Esophagus squamous epithelium (tissue), 5 donors: ENCODE measurements at places on chromosomes 2 and 18. TPM values are rescaled to one million over a fixed set of nuclear protein-coding genes. Genes with fewer than 3 reads are reported as not detected.
A peak's percentile ranks its signal among the peaks of the same experiment; 100 is the strongest.

CNPPD1 gene
- total RNA-seq = 49.8 TPM

ATP6V1B1 gene
- 1.2 TPM for total RNA-seq

RAD51AP2 gene
- 0.19 TPM for total RNA-seq

ADGRF3 gene
- 0.41 TPM for total RNA-seq

DNA sequence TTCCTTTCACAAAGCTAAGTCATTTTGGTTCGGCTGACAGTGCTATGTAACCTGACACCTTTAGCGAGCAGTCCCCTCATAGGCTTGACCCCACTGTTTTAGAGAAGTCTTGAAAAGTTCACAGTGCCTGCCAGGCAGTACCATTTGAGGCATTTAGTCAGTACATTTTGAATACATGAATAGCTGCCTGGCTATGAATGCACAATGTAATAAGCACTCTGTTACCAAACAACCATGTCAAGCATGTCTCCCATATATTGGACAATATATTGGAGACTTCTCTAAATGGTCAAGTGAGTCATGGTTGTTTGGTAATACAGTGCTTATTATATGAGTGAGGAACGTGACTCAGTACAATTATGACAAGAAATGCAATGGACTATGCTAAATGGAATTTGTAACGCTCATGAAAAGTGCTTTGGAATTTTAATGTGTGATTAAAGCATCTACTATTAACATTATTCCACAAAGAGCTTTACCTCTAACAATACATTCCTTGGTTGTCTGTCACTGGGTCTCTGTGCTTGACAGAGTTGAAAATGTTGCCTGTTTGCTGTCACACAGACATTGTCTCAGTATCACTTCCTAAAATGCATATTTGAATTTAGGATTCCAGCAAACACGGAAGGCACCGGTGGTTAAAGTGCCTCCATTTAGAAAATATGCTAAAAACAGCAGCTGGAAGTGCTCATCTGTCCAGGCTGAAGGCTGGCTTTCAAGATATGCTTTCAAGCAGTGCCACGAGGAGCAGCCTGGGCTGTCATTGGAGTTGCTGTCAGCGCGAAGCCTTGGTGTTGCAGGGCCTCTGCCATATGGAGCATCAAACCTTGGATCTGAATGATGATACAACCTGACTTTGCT, 458.6 kb downstream of the FBXO15 start:
- H3K4me3 ChIP-seq = no peak overlapping the region
- DNase-seq = no peak
- no peaks in the 10 kb centered on the region for H3K27me3 ChIP-seq
- no peak overlapping the region for H3K27ac ChIP-seq
- no peaks in the 10 kb centered on the region for H3K4me1 ChIP-seq
- no peaks in the 10 kb centered on the region for H3K36me3 ChIP-seq

DNA sequence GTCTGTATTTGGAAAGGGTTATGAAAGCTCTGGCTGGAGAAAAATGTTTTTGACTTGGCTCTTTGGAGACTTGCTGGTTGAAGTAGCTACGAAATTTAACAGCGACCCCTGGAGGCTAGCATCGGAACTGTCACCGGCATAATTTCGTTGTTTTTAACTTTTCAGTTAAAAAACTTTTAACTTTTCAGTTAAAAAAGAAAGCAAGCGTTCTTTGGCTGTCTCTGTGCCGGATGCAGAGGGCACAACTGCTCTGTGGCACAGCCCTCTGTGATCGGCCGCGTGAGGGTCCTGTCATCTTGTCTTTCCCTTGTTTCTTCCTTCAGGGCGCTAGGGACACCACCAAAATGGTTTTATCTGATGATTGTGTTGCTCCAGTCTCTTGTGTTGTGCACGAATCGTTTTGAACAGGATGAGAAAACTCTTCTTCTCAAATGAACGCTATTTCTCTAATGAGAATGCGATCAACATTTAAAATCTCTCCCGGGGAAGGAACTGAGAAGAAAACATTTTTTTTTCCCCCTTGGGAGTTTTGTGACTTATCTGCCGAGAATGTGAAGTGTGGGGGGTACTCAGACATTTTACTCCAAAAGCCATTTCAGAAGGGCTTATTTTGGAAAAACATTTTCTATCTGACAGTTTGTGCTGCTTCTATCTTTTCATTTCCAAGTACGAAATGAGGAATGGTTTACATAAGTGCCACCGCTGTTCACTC, 57.1 kb downstream of the ADCYAP1 start:
- H3K27ac ChIP-seq = no peak overlapping the region
- no peak for DNase-seq
- H3K4me1 ChIP-seq = no peaks in the 10 kb centered on the region
- no peaks in the 10 kb centered on the region for H3K36me3 ChIP-seq
- no peak overlapping the region for H3K4me3 ChIP-seq

DNA sequence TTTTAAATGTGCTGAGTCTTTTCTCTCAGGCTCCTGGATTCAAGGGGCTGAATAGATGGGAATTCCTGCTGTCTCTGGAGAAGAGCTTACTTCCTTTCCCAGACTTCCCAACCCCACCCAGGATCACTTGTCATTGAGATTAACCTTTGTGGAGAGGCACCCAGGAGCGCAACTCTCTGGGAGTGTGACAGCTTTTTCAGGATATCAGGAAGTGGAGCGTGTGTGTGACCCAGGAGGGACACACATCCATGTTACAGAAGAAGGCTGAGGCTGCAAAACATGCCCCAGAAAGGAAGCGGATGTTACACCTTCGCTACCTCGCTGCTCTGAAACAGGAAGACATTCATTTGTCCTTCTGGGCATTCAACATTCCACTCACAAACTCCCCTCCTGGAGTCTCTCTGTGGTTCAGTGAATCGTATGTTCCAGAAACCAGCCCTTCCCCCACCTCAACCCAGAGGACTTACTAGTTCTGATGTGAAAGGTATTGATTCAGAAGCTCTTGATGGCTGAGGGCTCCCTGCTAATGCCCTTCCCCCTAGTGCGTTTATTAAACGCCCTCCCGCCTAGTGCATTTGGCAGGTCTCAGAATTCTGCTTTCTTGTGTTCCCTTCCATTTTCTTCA, 523.9 kb downstream of the TNS1 start:
- no peaks in the 10 kb centered on the region for H3K27me3 ChIP-seq
- DNase-seq = no peak
- no peak overlapping the region for H3K4me3 ChIP-seq
- no peak overlapping the region for H3K27ac ChIP-seq

GRCh38 chr2:132374961-132375360, 41.6 kb upstream of the GPR39 start:
- no peak for DNase-seq
- H3K27ac ChIP-seq = no peak overlapping the region
- H3K4me1 ChIP-seq = no peaks in the 10 kb centered on the region
- no peaks in the 10 kb centered on the region for H3K27me3 ChIP-seq
- H3K4me3 ChIP-seq = no peak overlapping the region
- H3K36me3 ChIP-seq = no peaks in the 10 kb centered on the region

- DNase-seq = no peak
- H3K4me3 ChIP-seq = no peak overlapping the region
- no peak overlapping the region for H3K27ac ChIP-seq
- H3K4me1 ChIP-seq = no peaks in the 10 kb centered on the region
Observed at GRCh38 chr2:44612276-44612675, 250.5 kb downstream of the CAMKMT start.

DNA sequence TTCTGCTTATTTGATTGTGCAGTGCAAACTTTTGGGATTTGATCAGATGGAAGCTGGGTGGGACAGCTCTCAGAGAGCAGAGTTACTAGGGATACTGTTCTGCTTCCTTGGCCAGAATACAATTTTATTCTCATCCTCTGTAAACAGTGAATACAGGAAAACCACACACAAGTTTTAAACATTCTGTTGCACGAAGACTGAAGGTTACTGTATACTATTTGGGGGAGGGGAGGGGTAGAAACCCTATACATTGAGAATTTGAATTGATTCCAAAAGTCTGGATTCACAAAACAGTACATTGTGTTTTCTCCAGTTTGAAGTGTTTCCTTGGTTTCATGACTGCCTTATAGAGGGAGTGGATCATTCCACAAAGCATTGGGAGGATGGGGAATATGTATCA, 149.9 kb downstream of the SETBP1 start:
- peaks cover 12% of the 10 kb centered on the region for H3K4me1 ChIP-seq
- DNase-seq = no peak
- no peaks in the 10 kb centered on the region for H3K36me3 ChIP-seq
- H3K27ac ChIP-seq = peak overlapping the region; percentile 12

GRCh38 chr2:150060341-150060740, 427.1 kb downstream of the RND3 start:
- no peaks in the 10 kb centered on the region for H3K4me1 ChIP-seq
- H3K36me3 ChIP-seq = no peaks in the 10 kb centered on the region
- DNase-seq = no peak
- H3K4me3 ChIP-seq = no peak overlapping the region
- H3K27ac ChIP-seq = no peak overlapping the region
